Fibroblast of skin of right biceps (primary cell): ENCODE measurements at places on chromosomes 3 and 15.

GRCh38 chr3:61724183-61724582 is 162.8 kb downstream of the PTPRG start:
- no peak for DNase-seq

- peak; percentile 9 for DNase-seq
These were observed 28.2 kb upstream of the KCNMB3 start for GRCh38 chr3:179278932-179279693.

DNA sequence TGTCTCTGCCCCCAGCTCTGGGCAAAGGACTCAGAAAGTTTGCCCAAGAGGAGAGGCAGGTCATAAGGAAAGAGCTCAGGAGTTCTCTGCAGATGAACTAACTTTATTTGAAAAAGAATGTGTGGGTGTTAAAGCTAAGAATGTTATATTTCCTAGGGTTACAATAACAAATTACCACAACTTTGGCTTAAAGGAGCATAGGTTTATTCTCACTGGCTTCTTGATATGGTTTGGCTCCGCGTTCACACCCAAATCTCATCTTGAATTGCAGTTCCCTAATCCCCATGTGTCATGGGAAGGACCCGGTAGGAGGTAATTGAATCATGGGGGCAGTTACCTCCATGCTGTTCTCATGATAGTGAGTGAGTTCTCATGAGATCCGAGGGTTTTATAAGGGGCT is 383.7 kb upstream of the CFAP20DC start:
- DNase-seq, result no peak

DNA sequence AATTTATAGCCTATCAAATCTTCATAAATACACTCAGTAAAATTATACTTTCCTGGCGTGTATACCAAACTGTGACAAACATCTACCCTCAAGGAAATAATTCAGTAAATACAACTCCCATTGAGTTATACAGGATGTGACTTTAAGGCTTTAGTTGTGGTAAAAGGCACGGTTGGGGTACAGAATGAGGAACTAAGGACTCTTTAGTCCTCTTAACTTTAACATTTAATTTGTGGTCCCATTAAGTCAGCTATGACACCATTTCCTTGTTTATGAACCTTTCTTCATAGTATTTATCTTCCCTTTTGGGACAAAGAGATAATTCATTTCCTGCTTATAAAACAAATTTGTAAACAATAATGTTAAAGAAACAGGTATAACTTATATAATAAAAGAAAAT is 30.2 kb downstream of the IFT80 start:
- DNase-seq, result no peak

DNA sequence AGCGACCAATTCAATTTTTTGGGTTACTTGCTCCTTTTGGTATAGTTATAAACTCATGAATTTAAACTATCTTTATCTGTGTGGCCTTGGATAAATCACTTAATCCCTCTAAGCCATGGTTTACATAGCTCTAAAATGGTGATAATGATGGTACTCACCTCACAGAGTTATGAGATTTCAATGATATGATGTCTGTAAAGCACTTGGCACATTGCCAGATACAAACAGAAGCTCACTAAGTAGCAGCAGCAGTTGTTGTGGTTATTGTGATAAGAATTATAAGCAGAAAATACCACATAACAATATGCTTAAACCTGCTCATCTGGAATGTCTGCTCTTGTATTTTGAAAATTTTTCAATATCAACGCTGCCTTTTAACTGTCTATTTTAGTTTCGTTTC is 185.1 kb upstream of the SNTN start:
- no peak for DNase-seq
